Spinal cord (tissue), 10 donors: ENCODE measurements at places on chromosomes 11 and 22.
A peak's percentile ranks its signal among the peaks of the same experiment; 100 is the strongest.

GRCh38 chr22:31800065-31800464 lies 46.2 kb downstream of the DEPDC5 start:
- no peak for DNase-seq

DNA sequence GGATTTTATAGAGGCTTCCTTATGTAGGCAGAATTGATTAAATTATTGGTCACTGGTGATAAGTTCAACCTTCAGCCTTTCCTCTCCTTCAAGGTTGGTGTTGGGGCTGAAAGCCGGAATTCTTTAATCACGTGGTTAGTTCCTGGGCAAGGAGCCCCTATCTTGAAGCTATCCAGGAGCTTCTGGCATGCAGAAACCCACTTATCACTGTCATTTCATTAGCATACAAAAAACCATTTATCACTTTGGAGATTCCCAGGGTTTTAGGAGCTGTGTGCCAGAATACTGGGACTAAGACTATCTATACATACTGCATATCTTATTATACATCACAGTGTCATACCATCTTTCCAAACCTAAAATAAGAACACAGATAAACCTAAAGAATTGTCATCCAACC lies 18.5 kb upstream of the MED17 start:
- no peak for DNase-seq

GRCh38 chr11:117930668-117931330 lies 1.6 kb upstream of the TMPRSS13 start:
- DNase-seq, result no peak

DNA sequence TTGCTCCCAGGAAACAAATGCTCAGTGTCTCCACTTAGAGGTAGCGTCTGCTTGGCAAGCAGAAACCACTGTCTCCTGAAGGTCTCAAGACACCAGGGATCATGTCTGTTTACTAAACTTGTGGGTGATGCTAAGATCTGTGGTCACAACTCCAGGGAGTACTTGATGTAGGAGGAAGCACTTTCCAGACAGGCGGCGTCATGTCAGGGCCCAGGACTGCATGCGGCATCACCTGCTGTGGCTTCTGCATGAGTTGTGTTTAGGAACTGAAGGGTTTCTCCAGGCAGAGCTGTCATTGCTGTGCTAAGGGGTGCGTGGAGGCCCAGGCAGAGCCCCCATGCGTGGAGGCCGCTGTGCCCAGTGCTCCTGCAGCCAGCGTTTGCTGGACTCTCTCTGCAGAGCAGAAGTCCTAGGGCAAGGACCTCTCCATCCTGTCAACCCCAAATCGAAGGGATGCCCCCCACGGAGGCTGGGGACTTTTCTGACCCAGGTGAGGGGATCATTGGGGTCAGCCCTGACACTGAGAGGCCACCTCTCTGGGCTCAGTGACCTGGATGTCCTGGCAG lies 8.1 kb upstream of the PANX2 start:
- DNase-seq, result no peak

DNA sequence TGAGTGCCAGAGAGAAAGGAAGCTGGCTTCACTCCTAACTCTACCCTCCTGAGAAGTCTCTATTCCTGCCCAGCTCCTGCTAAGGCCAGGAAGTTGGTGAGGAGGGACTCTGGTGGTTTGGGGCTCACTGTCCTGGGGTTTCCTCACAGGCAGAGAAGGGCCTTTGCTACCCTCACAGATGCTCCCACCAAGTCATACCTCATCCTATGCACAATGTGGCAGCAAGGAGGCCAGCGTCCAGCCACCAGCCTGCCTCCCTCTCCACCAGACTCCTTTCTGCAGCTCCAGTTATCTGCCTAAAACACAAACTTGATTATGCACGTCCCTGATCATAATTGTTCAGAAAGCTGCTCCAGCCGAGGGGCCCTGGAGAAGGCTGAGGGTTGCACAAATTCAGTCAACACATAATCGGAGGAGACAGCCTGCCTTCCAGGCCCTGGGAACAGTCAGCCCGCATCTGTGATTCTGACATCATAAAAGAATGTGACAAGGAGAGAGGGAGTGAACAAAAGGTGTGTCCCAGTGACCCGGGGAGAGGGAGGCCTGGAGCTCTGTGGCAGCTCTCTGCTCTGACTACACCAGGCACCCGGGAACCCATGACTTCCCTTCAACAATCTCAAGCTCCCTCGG lies 28.8 kb downstream of the DKK3 start:
- no peak for DNase-seq

GRCh38 chr11:113675003-113675561 lies 31.0 kb downstream of the TMPRSS5 start:
- DNase-seq, result no peak

GRCh38 chr11:45182902-45183301 lies 36.5 kb downstream of the PRDM11 start:
- no peak for DNase-seq

GRCh38 chr22:33923660-33924246 lies 3.5 kb upstream of the LARGE1 start:
- peak; percentile 61 for DNase-seq

GRCh38 chr11:124899383-124900145 lies 1.9 kb upstream of the ROBO4 start:
- no peak for DNase-seq
